ENCODE measurements at places on chromosomes 5 and 9.

DNA sequence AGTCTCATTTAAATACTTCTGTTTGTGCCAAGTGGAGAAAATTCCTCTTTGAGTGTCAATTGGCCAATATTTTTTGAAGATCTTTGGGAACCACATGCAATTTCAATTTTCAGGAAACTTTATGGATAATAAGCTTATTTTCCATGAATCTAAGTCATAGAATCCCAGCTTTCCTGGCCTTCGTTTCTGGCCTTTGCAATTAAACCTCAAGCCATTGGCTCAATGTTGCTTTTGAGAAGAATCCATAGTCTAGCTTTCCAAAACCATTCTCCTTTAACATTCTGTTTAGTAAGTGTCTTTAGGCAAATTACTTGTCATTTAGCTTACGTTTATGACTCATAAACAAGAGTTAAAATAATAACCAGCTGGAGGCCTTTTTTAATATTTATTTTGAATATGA lies 145.0 kb upstream of the FTMT start:
- no peak for DNase-seq

- DNase-seq = no peak
Observed at GRCh38 chr9:109599131-109599530, 101.0 kb upstream of the PTPN3 start.

GRCh38 chr5:57174128-57174889 lies 450 bp downstream of the GPBP1 start:
- no peak for DNase-seq

DNA sequence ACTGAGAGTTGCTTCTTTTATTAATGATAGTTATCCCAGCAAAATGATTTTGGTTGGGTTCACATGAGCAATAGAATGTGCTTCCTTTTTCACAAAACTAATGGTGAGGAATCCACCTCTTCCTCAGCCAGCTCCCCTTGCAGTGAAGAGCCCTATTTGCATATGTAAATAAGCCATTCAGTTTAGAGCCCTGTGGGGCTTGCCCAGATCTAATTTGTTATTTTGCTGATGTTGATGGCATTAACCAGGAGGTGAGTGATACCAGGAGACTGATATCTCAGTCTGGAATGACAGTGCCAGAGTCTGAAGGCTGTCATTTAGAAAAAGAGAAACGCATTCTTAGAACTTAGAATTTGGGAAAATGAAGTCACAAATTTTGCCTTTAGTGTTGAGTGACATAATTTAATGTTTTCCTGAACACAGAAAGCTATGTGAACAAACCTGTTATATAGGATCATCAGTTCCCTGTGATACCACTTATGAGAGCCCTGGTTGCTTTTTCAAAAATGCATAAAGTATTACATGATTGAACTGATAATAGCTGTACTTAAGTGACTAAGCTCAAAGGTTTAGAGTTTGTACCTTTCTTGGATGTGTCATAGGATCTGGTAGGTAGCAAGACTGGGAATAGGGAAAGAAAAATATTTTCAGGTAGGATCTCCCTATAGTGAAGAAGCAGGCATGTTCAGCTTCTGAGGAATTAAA lies 271.6 kb downstream of the MAST4 start:
- no peak for DNase-seq

DNA sequence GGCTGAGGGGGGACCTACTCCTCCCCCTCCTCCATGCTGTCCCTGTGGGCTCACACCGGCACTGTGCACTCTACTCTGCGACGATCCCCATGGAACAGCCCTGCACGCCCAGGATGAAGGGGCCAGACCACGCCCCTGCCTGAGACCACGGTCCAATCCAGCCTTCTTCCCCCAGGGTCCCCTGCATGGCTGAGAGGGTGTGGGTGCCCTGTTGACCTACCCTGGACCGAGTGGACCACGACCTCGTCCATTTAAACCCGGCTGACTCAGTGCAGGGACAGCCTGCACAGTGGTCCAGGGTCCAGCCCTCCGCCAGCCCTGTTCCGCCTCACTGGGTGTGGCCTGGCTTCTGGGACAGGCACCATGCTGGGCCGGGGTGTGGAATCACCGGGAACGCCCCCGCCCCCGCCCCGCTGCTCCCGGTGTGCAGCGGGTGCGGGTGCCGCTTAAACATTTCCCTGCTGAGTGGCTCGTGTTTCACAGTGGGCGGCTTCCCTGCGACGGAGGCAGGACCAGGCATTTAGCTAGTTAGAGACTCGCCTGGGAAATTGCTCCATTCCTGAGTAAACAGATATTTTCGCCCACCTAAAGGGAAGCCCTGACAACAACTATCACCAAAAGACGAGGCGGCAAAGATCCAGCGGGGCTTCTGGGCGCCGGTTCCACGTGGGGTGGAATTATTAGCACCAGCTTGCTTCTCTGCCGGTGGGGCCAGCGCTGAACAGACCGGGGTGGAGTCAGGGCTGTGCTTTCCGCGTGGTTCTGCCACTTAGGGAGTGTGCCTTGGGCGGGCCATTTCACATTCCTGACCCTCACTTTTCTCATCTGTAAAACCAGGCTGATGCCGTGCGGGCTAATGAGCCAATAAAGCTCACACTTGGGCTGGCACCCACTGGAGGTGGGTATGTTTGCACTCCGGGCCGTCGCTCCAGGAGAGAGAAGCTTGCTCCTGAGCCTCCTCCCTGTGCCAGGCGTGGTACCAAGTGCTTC lies 22.6 kb downstream of the DBH start:
- DNase-seq = no peak

DNA sequence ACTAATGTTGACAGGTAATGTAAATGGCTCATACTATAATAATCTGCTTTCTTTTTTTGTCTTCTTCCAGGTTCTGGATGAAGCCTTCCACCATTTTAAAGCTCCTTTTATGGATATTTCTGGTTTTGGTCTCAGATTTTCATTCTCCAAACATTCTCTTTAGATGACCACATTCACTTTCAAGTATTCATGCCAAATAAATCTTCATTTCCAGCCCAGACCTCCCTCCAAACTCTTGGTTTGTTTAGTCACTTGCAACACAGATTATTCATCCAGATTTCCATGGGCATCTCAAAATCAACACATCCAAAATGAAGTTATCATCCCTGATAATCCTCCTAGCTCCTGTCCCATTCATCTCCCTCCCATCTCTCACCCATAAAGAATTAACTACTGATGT lies 40.3 kb upstream of the SVEP1 start:
- DNase-seq = no peak

GRCh38 chr5:171437286-171437821 lies 17.9 kb downstream of the FGF18 start:
- DNase-seq = no peak

GRCh38 chr9:108812396-108813025 lies 43.3 kb downstream of the ACTL7B start:
- no peak for DNase-seq

DNA sequence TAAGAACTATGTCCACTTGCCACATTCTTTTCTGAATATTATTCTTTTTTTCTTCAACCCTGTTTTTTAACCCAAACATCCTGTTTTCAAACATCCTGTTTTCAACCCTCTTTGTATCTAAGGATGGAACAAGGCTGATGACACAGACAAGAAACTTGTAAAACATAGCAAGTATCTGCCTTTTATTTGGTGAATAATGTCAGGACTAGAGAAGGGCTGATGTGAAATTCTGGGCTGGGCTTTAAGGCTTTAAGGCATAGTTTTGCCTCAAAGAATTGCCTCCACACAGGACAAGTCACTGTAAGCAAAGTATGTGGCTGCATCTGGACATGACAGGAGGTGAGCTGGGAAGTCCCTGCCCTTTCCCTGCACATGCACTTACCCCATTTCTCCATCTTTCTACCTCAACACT lies 42.5 kb upstream of the RIC1 start:
- DNase-seq = peak; percentile 31

GRCh38 chr9:32618261-32618660 lies 17.2 kb downstream of the TAF1L start:
- DNase-seq = no peak

GRCh38 chr9:9790216-9790872 lies 822.5 kb downstream of the PTPRD start:
- DNase-seq = no peak

DNA sequence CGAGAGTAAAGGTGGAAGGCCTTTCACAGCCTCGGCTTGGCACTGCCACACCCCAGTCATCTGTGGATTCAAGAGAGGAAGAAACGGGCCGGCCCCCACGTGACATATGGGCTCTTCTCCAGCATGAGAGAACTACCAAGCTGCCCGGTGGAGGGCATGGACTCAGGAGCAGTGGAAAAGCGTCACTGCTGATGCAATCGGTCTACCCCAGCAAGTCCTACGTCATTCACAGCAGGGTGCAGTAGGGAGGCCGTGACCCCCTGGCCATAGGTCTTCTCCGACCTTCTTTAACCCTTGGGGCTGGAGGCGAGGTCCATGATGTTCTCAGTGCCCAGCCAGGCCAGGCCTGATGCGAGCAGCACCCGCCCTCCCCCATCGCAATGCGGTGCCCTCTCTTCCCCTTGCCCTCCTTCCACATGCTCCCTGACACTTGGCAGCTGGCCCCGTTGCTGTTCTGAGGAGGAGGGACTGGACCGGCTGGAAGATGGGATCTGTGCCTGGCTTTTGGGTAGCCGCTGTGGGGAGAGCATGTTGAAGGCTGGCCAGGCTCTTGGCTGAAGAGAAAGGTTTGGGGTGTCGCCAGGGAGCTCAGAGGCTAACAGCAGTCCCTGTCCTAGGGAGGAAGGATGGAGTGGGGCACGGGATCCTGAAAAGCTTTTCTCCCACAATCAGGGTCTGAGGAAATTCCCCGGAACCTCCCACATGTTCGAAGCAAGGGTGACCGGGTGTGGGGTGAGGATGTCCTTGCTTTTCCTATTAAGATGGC lies 89.8 kb downstream of the LIFR start:
- DNase-seq = no peak

GRCh38 chr5:156021866-156022265 lies 305.1 kb upstream of the SGCD start:
- DNase-seq = no peak

DNA sequence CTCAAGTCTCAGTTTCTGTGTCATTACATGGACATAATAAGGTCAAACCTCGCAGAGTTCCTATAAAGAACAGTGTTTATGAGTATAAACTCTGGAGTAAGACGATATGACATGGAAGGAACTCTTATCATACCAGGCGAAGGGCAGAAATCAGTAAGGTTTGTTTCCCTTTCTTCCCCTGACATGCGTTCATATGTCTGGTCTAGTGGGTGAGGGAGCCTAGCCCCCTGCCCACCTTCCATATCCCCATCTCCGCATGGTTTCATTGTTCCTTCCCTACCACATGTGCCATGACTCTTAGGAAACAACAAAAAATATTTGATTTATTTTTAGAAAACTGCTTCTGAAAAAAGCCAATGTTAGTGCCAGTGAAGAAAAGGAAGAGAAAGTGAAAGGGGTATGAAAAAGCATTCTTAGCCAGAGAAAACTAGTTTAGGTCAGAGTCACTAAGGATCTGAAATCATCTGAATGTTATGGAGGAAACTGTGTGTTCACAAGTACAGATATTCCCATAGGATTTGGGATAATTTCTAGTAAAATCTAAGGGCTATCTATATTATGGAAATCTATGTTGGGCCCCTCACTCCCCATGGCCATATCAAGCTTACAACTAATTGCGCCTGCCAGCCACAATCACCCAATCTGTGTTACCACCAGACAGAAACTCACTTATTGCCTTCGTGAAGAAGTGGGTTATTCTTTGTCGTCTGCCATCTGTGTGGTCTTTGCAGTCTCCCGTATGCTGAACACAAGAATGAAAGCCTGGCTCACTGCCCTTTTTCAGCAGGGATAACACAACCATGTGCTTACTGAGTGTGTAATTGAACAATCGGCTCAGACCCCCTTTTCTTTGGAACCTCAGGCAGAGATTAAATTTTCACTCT lies 19.9 kb upstream of the HMHB1 start:
- DNase-seq = no peak

GRCh38 chr9:79371948-79372555 lies 199.7 kb upstream of the TLE4 start:
- no peak for DNase-seq

DNA sequence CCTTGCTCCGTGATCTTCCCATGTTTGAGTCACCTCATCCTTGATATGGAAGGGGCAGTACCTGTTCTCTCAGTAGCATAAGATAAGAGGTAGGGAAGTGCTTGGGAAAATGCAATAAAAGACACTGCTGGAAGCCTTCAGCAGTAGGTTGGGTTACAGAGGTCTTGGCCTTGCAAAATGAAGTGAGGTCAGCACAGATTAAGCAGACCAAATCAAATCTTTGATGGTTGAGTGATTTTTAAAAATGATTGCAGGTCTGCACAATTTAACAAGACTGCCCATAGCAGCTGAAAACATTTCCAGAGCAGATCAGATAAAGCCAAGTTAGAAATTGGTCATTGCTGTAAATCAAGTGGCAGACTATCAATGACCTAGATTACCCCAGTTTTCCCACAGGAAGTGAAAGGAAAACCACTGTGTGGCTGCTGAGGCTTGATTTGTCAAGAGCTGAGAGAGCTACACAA lies 32.9 kb downstream of the PALM2AKAP2 start:
- no peak for DNase-seq

DNA sequence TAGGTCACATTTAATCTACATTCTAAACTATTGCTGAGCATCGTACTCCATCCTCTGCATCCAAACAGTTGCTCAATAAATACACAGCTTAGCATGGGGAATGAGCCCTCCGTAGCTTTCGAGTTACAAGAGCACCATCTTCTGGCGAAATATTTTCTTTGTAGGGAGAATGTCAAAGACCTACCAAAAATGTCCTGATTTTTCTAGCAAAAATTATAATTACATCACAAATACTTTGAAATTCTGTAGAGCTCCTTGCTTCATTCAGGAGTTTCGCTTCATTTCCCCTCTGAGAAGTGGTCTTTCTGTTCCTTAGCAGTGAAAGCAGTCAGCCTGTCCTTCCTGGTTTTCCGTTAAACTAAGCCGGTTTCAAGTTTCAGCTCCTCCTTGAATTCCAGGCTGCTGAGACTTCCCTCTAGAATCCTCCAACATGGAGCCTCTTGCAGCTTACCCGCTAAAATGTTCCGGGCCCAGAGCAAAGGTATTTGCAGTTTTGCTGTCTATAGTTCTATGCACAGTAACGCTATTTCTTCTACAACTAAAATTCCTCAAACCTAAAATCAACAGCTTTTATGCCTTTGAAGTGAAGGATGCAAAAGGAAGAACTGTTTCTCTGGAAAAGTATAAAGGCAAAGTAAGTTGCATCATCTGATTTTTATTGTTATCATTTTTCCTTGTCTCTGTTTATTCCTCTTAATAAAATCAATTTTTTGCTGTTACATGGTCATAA lies at the start of gene GPX8:
TSS of gene GPX8 (plus strand) at position 409 of the 730 bp plus-strand sequence. CDS start at position 431, 22 bp downstream.
- DNase-seq = peak; percentile 56

- no peak for DNase-seq
Observed at GRCh38 chr5:43367453-43367852, 44.7 kb downstream of the CCL28 start.

DNA sequence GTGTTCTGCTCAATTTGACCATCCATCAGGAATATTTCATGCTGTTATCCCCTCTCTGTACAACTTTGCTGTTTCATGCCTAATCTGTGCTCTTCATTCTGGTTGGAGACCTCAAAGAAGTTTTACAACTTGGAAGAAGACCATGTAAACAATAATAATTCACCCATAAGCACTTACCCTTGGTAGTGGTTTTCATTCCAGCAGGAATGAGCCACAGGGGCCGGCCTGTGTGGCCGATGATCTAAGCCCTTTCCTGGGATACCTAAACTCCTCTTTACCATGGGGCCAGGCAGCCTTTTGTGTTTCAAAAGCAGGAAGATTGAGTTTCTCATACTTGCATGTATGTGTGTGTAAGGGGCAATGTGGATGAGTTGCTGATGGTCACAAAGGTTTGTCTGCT lies 165.0 kb downstream of the FGF1 start:
- DNase-seq = no peak

- no peak for DNase-seq
Observed at GRCh38 chr9:104775976-104776375, 12.0 kb downstream of the NIPSNAP3B start.

All from HS-27A (cell line).